Activated T-cell treated with anti-CD3 and anti-CD28 coated beads for 4 hours (primary cell): ENCODE measurements at places on chromosomes 3 and 15.
A peak's percentile ranks its signal among the peaks of the same experiment; 100 is the strongest.

DNA sequence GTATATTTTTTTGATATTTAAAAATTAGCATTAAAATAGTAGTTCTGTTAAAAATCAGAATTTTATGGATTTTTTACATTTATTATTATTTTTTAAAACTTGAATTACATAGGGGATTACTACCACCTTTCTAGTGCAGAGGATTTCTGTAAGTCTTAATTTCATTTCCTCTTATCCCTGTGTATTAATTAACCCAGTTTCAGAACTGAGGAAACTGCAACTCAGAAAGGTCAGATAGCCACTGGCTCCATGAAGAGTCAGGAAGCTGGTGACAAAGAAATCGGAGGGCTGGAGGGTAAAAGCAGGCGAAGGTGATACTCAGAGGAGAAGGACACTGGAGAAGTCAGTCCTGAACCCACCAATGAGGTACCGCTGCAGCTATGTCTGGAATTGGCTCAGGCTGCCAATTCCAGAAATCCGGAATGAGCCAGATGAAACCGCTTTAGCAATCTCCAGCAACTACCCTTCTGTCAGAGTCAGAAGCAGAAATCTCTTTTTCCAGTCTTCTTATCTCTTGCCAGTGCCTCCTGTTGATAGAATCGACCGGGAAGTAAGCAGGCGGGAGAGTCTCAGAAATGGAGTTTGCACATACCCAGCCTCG is 308.5 kb downstream of the SV2B start:
- no peak for DNase-seq

DNA sequence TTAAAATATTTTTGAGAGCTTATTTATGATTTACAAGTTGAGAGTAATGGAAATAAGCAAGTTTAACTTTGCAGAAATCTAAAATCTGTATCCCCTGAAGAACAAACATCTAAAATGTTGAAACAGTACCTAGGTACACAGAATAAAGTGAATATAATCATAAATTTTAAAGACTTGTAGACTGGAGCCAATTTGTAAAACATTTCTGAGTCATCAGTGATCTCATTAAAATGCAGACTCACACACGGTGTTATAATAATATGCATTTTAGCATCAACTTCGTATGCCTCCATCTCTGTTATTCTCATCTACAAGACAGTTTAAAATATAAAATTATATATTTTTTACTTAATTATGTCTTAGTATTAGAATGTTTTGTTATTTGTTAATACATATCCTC is 399.5 kb upstream of the GOLIM4 start:
- DNase-seq: no peak

- peak; percentile 7 for DNase-seq
These were observed 75.0 kb downstream of the FEM1B start for GRCh38 chr15:68352401-68353062.

- no peak for DNase-seq
These were observed 337.8 kb downstream of the LRRC3B start for GRCh38 chr3:26960382-26960781.

GRCh38 chr3:42179110-42179725 is 86.8 kb downstream of the CCK start:
- DNase-seq: no peak

DNA sequence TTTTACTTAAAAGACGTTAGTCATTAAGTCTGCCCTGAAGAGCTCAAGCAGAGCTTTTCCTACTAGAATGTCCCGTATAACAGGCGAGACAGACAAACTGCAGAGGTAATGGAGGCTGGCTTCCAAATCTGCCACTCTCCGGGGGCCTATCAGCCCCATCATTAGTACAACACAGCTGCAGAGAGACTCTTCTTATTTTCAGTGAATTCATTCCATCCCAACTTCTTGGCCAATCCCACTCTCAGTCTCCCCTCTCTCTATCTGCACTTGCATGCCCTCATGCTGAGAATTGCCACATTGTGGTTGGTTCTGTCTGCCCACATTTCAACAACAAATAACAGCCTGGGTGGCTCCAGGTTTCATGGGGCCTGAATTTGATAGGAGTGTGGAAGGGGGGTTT is 412.7 kb downstream of the ERC2 start:
- DNase-seq: no peak

- DNase-seq: no peak
These were observed 11.3 kb downstream of the SHQ1 start for GRCh38 chr3:72836923-72837322.
